ENCODE measurements at places on chromosomes 4 and X.

DNA sequence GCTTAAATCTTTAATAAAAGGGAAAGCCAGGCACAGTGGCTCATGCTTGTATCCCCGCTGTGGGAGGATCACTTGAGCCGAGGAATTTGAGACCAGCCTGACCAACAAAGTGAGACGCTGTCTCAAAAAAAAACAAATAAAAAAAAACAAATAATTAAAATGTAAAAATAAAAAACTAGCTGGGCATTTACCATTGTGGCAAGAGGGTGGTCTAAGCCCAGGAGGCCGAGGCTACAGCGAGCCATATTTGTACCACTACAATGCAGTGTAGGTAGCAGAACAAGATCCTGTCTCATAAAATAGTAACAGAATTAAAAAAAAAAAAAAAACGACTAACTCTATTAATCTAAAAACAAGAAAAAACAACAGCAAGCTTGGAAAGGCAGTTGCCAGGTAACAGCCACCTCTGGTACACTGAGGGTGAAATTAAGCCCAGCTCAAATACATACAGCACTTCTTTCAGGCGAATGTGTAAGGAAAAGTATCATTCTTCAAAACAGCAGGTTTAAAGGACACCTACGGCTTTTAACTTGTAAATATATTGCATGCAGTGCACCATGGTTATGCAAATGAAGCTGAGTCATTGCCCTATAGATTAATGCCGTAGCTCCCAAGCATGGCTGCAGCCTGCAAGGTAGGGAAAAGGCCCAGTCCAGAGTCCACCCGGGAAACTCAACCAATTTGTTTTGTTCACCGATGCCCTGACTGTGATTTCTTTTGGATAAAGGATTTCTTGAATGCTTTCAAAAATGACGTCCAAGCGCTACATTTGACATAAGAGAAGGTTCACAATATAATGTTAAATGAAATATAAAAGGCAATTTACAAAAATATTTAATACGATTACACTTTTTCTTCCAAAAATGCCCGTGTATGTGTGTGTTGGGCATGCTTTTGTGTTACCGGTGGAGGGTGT lies 14.5 kb upstream of the TXLNG start:
- DNase-seq, result peak; percentile 66

DNA sequence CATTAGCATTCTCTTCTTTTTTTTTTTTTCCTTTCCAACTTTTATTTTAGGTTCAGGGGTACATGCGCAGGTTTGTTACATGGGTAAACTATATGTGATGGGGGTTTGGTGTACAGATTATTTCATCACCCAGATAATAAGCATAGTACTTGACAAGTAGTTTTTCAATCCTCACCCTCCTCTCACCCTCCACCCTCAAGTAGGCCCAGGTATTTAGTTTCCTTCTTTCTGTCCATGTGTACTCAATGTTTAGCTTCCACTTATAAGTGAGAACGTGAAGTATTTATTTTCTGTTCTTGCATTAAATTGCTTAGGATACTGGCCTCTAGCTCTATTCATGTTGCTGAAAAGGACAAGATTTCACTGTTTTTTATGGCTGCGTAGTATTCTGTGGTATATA lies 140.8 kb upstream of the PGRMC2 start:
- DNase-seq, result no peak

- no peak for DNase-seq
These were observed 493.1 kb downstream of the MAGEE1 start for GRCh38 chrX:76920607-76921006.

- no peak for DNase-seq
These were observed 100.1 kb downstream of the EIF4E start for GRCh38 chr4:98828801-98829200.

DNA sequence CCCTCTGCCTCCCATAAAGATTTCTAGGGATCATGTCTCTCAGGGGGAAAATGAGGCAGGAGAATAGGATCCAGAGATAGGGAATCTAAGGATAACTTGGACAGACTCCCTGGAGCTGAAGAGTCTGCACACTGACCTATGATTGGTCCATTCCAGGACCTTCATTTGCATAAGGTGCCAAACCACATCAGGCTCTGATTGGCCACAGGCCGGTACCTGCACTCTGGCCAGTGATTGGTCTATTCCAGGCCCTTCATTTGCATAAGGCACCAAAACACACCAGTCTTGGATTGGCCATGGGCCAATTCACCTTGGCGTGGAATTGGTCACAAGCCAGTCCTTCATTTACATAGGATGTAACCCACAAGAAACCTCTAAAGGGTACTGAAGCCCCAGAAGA lies 4.0 kb upstream of the HERC5 start:
- no peak for DNase-seq

GRCh38 chr4:167234316-167234881 lies at the start of gene SPOCK3:
Gene SPOCK3 (minus strand): TSS chr4:167234494.
- DNase-seq, result peak; percentile 3

GRCh38 chrX:40244980-40245379 lies 147.2 kb upstream of the BCOR start:
- DNase-seq, result no peak

DNA sequence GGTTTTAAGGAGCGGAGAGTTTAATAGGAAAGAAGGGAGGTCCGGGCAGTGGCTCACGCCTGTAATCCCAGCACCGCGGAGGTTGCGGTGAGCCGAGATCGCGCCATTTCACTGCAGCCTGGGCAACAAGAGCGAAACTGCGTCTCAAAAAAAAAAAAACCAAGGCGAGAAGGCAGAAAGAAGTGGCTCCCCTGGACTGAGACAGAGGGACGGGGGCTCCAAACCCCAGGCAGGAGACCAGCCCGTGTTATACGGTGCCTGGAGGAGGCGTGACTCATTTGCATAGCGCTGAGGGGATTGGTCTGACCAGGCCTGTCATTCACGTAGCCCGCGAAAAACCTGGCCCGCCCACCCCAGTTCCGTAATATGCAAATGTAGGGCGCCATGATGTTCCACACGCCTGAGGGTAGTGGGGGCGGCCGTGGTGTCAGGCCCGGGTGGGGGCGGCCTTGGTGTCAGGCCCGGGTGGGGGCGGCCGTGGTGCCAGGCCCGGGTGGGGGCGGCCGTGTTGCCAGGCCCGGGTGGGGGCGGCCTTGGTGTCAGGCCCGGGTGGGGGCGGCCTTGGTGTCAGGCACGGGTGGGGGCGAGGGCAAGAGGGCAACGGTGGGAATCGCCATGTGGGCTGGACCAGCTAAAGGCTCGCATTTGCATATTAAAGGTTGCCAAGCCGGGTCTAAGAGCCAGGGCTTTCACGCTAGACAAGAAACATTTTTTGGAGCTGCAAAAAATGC lies 2.1 kb downstream of the PLCXD1 start:
- DNase-seq, result peak; percentile 90

DNA sequence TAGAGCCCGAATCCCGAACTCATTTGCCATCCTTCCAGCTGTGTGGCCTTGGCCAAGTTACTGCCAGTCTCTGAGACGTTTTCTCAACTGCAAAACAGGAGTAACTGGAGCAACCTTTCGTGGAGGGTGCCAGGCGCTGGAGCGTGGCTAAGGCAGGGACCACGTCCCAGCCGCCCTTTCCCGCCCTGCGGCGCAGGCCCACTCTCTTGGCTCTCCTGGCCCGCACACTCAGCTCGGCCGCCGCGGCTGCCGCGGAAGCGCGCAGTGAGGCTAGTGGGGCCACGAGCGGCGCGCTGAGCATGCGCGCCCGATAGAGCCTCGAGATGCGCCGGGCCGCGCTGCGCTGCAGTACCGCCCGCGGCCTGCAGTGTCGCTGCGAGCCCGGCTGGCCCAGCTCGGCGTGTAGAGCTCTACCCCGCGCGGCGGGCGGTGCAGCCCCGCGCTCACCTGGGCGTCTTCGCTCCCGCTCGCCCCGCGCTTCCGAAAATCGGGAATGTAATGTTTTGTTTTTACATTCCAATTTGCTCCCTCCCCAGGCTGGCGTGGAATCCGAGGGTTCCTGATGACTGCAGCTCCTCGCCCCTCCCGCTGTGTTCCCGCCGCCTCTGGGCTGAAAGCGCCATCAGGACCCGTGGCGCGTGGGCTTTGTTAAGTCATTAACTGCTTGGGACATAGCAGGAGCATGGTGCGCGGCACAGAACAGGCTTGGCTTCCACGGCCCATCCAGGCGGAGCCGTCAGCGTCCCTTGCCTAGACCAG lies 4.0 kb upstream of the ZNF518B start:
- DNase-seq, result no peak

- DNase-seq, result no peak
These were observed 140.6 kb upstream of the ARX start for GRCh38 chrX:25156323-25156722.

GRCh38 chr4:137025484-137026059 lies 506.7 kb downstream of the PCDH18 start:
- DNase-seq, result no peak

- no peak for DNase-seq
These were observed 12.4 kb downstream of the NKX1-1 start for GRCh38 chr4:1393866-1394265.

- no peak for DNase-seq
These were observed 1.2 kb downstream of the UGDH start for GRCh38 chr4:39525822-39526690.

DNA sequence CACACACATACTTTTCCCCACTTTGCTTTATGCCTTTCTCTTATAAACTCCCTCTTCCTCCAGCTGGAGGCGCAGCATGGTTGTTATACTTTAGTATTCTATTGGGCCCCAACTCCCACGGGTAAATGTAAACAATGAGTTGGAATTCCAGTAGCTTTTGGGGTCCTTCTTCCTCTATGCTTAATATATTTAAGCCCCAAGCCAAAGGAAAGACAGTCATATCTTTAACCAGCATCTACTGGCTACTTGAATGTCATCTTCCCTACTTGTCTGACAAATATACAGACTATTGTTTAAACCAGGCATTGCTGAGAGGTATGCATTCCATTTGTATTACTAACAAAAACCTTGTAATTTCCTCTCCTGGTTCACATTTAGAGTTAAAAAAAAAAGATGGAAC lies 72.9 kb downstream of the WDR19 start:
- no peak for DNase-seq

- DNase-seq, result no peak
These were observed 42.8 kb downstream of the AREG start for GRCh38 chr4:74487771-74488170.

DNA sequence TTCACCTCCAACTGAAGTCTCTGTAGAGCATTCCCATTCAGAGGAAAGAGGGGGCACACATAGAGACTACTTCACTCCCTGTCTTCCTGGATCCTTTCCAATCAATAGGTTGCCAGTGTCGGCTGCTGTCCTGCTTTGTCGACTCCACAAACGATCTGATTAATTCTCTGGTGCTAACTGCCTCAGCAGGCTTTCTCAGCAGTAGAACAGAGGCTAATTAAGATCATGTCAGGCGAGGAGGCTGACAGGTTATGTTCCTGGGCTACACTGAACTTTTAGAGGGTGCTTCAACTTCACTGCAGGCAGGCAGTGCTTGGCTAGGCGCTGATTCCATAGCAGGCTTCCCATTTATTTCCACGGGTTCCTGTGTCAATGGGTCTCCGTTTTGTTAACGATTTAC lies 79.2 kb downstream of the GRIA3 start:
- no peak for DNase-seq

DNA sequence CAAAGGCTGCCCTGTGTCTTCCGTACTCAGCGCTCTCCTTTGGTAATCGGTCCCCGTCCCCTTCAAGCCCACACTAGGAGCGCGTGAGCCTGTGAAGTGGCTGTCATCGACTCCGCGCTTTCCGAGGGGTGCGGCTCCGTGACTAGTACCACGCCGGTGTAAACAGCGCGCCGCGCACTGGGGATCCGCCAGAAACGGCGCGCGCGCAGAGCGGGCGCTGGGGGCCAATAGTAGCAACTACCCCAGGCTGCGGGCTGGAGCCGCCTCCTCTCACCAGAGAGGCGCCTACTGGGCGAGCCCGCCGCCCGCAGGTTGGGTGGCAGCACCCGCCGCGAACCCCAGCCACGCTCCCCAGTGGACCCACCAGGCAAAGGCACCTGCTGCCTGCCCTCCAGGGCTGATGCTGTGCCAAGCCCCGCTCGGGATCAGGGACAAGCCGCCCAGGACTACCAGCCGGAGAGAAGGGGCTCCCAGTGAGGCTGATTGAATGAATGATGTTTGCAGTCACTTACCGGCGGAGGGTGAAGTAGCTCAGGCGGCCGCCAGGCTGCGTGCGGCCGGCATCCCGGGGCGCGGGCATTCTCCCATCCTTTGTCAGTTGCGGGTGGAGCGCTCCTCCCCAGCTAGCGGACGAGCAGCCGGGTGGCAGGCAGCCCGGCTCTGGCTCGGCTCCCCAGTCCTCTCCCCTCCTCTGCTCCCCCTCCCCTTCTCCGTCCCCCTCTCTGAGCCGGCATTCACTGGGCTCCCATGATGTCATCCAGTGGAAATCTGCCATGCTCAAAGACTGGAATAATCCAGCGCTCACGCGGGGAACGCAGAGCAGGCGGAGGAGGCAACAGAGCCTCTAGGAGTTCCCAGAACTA lies 370.3 kb upstream of the SMIM31 start:
- DNase-seq, result no peak

Measured in left colon (tissue), 2 donors.